ENCODE measurements at places on chromosomes 6 and 20. TPM values are rescaled to one million over a fixed set of nuclear protein-coding genes. Genes with fewer than 3 reads are reported as not detected.

DNA sequence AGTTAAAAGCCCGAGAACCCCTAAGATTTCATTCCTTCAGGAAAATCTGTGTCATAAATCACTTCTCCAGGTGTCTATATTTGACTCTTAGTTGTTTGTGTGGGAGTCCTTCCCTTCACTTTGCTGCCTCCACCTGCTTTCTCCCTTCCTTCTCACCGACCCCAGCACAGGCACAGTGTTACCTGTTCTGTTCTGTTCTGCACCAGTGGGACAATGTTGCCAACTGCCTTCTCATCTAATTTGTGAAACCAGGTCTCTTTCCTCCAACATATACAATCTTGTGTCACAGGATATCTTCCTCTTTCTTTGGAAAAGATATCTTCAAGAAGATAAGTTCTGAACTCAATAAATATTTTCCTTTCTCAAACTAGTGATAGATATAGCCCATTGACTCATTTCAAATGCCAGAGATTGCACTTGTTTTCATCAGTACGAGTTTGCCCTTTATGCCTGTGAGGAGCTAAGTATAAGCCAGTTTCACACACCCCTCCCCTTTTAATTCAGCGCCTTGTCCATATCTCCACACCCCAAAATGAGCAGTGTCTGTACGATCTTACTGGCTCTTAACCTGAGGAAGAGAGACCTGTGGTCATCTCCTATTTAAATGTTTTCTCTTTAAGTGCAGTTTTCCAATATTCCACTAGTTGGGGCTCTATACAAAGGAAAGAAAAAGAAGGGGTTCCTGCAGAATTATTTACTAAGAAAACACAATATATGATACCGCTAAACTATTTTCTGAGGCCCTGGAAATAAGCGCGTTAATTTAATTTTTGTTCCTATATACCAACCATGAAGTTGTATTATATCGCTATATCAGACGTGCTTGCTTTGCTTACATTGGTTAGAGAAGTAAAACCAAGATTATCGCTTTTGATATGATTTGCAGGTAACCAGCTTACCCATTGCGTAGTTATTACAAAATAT lies 81.6 kb upstream of the PREP start:
- peak; percentile 59 for DNase-seq

DNA sequence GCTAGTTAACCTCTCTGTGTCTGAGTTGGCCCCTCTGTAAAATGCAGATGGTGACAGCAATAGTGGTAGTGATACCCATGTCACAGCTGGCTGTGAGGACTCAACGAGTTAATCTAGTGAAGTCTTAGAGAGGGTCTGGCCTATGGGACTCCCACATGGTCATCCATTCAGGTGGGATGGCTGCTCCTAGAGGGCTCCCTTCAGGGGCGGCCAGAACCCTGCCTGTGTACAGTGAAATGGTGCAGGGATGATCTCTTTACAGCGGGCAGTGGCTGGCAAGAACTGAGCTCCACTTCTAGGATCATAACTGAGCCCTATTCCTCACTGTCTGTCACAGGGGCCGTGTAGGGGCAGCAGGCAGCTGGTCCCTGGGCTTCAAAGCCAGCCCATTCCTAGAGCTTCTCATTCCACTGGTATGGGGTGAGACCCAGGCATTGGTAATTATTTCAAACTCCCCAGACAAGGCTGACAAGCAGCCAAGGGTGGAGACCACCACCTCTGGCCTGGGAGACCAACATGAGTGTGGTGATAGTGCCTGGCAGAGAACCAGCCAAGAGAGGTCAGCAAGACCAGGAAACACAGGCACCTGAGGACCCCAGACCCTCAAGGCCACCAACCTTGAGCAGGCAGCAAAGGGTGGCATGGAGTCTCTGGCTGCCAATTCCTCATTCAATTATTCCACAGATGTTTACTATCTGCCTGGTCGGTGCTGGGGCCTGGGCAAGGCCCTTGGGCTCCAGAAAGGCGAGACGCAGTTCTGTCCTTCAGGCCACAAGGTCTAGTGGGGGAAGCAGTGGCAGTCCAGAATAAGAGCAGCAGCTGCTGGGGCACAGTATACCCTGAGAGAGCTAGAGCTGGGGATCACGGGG lies 103.4 kb downstream of the MRPL14 start:
- DNase-seq = no peak

DNA sequence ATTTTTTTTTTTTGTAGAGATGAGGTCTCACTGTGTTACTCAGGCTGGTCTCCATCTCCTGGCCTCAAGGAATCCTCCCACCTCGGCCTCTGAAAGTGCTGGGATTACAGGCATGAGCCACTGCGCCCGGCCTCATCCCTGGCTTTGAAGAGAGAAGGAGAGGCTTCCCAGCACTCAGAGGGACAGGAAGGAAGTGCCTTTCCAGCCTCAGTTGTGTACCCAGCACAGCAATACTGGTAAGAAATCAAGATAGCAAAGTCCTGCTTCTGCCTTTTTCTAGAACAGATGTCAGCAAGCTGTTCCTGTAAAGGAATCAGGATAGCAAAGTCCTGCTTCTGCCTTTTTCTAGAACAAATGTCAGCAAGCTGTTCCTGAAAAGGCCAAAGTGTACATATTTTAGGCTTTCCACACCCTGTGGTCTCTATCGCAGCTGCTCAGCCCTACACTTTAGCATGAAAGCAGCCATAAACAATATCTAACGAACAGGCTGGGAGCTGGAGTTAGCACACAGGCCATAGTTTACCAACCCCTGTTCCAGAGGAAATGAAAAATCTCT lies 6.3 kb upstream of the PLTP start:
- DNase-seq = no peak

DNA sequence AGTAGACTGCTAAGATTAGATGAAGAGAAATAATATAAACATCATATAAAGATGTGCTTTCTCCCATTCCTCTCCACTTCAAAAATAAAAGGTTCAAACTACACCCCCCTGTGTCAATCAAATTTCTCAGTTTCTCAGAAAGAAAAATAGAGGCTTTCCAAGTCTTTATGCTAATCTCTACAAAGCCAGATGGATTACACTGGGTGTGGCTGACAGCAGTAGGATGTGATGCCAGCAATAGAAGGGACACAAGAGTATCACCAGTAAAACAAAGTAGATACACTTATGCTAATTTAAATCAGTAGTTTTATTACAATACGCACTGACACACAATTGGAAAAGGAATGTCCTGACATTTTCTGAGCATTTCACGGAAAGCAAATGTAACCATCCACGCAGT lies 353.4 kb downstream of the RNGTT start:
- DNase-seq = no peak

GRCh38 chr6:116387374-116387773 lies 16.6 kb downstream of the DSE start:
- DNase-seq = no peak

- DNase-seq = no peak
These were observed 241.9 kb upstream of the ZFP64 start for GRCh38 chr20:52433326-52434040.

GRCh38 chr6:111804627-111805235 lies 68.5 kb downstream of the FYN start:
- no peak for DNase-seq

Gene IP6K3
- total RNA-seq = 0.95 TPM

Gene COL19A1
- total RNA-seq = 29.4 TPM

DNA sequence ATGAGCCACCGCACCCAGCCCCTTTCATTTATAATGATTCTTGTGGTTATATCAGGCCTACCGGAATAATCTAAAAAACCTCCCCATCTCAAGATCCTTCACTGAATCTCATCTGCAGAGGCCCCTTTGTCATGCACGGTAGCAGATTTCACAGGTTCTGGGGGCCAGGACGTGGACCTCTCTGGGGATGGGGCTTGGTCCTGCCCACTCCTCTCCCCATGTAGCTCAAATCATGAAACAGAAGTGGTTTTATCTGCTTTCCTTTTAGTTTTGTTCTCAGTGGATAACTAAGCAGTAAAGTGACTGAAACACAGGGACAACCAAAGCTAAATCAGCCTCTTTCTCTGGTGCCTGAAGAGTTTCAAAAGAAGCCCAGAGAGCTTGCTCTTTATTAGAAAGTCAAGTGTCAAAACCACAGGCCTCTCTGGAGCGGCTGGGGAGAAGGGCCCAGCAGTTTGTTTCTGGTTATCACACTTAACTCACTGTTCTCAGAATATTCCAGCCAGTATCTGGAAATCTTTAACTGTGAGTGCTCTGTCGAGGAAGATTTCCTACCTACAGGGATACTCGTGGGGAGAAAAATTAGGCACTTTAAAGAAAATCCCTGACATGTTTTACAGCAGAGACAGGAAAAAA lies 60.6 kb upstream of the FAM184A start:
- DNase-seq = no peak

DNA sequence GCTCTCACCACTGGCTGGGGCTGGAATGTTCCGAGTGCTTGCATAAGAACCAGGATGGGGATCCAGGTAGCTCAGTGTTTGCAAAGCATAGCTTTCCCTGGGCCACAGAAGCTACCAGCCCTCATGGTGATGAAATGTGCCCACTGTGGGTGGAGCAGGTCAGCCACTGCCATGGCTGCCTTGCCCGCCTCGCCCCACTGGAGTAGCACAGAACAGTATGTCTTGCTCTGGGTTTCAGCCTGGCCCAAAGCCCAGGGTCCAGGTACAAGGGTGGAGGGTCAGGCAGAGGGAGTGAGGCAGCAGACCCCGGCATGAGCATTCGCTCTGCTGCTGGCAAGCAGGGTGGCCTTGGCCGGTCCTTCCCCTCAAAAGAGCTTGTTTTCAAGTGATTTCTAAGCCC lies 34.7 kb downstream of the KCNK17 start:
- no peak for DNase-seq

DNA sequence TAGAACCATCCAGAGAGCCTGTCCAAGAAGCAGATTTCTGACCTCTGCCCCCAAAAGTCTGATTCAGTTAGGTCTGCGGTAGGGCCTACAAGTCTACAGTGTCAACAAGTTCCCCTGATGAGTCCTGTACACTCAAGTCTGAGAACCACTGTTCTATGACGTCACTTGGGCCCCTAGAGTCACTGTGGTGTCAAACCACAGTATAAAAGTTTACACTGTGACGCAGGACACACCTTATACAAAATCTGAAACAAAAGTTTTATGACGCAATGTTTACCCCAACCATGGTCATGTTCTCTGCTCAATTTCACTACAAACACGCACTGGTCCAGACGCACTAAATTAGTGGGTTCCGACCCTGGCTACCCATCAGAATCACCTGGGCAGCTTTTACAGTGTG lies 17.9 kb downstream of the SLA2 start:
- no peak for DNase-seq

DNA sequence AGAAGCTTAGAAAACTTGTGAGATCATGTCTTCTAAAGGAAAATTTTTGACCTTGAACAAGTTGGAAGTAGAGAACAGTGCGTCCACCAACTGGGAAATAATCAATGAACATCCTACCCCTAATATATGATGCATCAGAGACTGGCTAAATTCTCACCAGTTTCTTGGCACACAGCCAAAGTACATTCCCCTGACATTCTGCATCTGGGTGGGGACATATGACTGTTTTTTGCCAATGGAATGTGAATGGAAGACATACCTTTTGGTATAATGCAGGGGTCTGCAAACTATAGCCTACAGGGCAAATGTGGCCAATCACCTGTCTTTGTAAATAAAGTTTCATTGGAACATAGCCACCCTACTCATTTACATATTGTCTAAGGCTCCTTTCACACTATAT lies 84.7 kb downstream of the HAO1 start:
- no peak for DNase-seq

Gene SPATA2
- 1.4 TPM for total RNA-seq

Gene GABRR1
- total RNA-seq = not detected

Data from urinary bladder (tissue), 4 donors.